Lower lobe of right lung (tissue), 2 donors: ENCODE measurements at places on chromosomes 6 and 20.

- DNase-seq = no peak
These were observed 197.3 kb downstream of the NRN1 start for GRCh38 chr6:5809450-5809849.

DNA sequence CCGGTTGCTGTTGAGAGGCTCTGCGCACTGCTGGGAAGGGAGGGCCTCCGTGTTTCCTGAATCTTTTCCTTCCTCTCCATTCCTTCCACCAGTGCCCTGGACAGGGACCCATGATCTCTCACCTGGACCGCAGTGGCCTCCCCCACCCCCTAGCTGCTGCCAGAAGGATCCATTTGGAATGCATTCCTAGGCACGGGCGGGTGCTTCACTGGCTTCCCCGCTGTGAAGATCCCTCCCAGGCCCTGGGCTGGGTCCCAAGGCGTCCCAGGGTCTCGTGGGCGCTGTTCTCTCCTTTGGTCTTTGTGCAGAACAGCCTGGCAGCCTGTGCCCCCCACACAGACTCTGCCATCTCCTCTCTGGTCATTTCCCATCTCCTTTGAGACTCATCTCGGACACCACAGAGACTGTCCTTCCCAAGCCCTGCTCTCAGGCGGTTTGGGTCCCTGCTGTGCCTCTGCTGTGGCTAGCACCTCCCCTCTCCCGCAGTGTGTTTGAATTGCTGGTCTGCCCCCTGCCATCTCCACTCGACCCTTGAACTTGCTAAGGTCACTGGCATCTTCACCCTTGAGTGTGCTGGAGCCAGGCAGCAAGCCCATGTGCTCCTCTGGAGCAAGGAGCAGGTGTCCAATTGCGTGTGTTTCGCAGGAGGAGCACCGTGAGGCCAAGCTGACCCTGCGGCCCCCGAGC lies 59.0 kb downstream of the TCP11 start:
- no peak for DNase-seq

- no peak for DNase-seq
These were observed 53.0 kb downstream of the NUDT3 start for GRCh38 chr6:34339432-34339831.

DNA sequence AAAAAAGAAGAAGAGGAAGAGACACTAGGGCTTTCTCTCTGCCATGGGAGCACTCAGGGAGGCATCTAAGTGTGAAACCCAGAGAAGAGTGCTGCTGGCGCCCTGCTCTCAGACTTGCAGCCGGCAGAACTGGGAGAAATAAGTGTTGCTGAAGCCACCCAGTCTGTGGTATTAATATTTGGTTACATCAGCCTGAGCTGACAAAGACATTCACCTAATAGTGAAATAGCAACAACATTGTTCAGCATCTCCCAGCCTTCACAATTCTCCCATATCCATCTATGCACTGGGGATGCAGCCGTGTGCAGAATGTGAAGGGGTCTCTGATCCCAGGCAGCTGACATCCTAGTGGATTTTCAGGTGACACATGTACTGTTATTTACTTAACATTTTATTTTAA lies 12.0 kb downstream of the KCNG1 start:
- DNase-seq = no peak

DNA sequence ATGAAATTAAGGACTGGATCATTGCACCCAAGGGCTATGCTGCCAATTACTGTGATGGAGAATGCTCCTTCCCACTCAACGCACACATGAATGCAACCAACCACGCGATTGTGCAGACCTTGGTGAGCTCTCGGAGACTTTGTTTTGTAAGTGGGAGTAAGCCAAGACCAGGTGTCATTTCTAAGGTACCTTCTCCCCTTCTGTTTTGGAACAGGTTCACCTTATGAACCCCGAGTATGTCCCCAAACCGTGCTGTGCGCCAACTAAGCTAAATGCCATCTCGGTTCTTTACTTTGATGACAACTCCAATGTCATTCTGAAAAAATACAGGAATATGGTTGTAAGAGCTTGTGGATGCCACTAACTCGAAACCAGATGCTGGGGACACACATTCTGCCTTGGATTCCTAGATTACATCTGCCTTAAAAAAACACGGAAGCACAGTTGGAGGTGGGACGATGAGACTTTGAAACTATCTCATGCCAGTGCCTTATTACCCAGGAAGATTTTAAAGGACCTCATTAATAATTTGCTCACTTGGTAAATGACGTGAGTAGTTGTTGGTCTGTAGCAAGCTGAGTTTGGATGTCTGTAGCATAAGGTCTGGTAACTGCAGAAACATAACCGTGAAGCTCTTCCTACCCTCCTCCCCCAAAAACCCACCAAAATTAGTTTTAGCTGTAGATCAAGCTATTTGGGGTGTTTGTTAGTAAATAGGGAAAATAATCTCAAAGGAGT lies 30.4 kb downstream of the TXNDC5 start:
- no peak for DNase-seq

GRCh38 chr20:9677100-9677623 lies 161.7 kb downstream of the PAK5 start:
- DNase-seq = no peak
